CD4-positive, alpha-beta T cell treated with Interleukin-10 for 1 hour (primary cell): ENCODE measurements at places on chromosomes 2 and 18.

DNA sequence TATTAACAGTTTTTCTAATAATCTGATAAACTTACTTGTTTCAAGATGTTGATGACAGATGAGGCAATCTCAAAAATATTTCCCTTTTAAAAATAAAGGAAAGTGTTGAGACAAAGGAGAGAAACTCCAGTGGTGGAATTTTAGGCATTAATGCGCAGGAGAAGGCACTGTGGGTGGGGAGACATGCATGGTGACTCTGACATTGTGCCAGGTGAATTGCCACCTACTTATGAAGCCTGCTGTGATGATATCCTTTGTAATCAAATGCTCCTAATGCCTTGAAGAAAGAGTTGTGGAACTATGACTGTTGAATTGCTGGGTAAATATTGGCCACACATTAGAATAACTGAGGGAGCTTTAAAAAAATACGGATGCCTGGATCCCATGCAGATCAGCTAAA lies 101.4 kb downstream of the PLA2R1 start:
- DNase-seq, result no peak

GRCh38 chr2:11540148-11540995 lies 6.5 kb downstream of the GREB1 start:
- no peak for DNase-seq

DNA sequence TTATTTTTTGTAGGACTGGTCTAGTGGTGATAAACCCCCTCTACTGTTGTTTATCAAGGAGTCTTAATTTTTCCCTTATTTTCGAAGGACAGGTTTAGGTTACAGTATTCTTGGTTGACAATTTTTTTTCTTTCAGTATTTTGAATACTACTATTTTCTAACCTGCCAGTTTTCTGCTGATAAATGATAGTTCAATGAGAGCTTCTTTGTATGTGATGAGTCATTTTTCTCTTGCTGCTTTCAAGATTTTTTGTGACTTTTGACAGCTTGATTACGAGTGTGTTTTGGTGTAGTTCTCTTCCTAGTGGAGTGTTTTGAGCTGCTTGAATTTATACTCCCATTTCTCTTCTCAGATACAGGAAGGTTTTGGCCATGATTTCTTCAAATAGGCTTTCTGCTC lies 77.5 kb downstream of the ACSL3 start:
- DNase-seq, result no peak

DNA sequence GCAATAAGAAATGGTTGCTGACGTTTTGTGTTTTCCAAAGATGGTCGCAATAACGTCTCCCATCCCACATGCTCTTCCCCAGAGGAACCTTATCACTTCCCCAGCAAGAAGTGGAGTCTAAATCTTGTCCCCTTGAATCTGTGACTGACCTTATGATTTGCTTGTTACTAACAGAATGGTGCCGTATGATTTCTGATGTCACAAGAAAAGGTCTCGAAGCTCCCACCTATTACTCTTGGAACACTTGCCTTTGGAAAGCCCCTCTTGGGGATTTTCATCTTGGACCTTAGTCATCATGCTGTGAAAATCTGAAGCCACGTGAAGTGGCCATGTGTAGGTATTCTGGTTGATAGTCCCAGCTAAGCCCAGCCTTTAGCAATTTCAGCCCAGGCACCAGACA lies 86.2 kb upstream of the GLS start:
- DNase-seq, result no peak

DNA sequence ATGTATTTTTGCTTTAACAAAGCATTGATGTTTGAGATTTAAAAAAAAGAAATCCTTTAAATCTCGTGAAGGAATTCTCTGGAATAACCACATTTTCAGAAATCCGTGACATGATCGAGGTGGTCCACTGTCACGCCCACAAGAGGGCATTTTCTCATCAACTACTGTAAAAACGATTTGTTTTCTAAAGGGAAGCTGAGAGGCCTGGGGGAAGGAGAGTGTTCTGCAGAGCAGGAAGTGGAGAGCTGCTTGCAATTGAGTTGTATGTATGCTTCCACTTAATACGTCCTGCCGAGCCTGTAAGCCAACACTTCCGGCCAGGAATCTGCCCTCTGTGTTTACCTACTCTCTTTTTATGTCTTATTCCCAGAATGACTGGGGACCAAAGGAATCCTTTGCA lies 19.4 kb downstream of the KLHL29 start:
- no peak for DNase-seq

DNA sequence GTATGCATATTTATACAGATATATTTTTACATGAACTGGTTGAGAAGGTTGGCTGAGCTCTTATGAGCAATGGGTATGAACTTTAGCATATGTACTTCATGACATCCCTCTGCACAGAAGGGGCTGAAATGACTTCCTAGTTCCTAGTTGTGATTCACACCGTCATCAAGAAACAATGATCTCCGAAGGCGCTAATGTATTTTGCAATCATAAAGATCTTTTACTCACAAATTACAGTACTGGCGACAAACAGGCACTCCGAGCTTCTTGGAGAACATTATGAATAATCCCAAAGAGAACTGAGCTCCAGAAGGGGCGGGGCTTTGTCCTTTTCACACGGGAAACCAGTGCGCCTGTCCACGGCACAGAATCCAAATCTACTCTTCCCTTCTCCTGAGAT lies 18.1 kb downstream of the BCL2 start:
- DNase-seq, result no peak

GRCh38 chr18:57077005-57077765 lies 69.7 kb upstream of the BOD1L2 start:
- DNase-seq, result no peak
